ENCODE measurements at places on chromosomes 12 and 14.

DNA sequence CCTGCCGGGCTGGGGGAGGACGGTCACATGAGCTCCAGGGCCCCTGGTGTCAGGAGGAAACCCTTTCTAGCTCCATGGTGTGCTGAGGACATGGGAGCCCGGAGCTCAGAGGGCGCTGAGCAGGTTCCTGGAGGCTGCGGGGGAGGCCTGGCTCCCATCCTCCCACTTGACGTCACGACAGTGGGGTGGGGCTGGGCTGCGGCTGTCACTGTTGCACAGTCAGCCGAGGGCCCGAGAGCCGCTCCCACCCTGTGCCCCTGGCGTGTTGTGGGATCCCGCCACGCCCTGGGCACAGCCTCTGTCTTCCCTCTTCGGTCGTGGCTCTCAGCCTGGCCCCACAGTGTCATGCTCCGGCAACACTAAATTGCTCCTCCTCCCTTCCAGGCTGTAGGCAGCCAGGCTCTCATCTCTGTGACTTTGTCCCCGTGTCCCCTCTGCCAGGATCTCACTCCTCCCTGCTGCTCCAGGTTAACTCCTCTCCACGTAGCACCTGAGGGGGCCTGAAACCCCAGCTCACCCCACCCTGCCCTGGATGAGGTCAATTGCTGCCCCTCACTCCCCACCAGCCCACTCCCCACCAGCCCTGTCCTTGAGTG lies 33.0 kb downstream of the BEGAIN start:
- DNase-seq = no peak

DNA sequence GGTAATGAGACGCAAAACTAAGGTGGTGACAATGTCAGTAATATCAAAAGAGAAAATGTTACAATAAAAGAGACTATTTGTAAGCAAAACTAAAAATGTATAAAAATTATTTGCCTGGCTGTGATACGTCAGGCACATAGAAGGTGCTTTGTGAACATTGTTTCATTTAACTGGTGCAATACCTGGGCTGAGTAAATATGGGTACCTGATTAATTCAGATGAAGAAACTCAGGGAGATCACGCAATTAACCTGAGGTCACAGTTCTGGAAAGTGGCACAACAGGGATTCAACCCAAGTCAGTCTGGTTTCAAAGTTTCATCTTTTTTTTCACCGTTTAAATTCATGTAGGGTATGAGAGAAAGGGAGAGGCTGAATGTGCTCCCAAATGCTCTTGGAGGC lies 71.0 kb upstream of the KRAS start:
- no peak for DNase-seq

DNA sequence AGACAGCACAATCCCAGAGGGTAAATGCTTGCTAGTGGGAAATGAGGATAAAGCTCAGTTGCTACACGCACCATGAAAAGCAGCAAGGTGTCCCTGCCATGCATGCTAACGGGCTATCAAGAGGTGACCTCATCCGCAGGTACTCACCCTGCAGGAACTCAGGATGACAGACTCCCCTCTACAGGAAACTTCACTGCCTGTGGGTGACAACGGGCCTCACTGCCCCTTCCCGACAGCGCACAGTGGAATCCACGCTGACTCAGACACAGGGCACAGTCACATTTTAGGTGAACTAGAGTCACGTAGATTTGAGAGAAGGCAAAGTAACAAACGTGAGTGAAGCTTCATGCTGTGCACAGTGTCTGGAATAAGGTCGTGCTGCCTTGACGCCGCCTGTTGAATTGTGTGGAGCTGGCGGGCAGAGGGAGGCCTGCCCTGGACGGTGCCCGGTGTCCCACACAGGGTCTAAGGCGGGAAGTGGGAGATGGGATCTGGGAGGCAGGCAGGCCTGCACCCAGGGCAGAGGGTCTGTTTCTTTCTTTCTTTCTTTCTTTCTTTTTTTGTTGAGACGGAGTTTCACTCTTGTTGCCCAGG lies 331.8 kb downstream of the TMEM132D start:
- DNase-seq = no peak

GRCh38 chr14:64082837-64083236 lies 211.3 kb downstream of the ESR2 start:
- DNase-seq = no peak

GRCh38 chr12:98456576-98457573 lies 58.5 kb upstream of the TMPO start:
- no peak for DNase-seq

DNA sequence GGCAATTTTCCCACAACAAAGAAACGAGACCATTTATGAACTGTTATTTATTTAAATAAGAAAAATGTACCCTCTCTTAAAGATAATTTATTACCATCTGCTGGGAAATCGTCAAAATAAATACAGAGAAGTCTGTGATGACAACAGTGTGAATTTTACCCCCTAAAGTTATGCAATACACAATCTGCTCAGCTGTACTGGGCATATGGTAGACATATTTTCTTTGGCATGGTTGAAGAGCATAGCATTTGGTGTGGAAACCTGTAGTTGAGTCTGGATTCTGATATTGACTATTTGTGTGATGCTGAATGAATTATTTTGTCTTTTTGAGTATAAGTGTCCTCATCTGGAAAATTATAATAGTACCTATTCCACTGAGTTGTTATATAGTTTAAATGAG lies 60.0 kb downstream of the CFAP54 start:
- no peak for DNase-seq

DNA sequence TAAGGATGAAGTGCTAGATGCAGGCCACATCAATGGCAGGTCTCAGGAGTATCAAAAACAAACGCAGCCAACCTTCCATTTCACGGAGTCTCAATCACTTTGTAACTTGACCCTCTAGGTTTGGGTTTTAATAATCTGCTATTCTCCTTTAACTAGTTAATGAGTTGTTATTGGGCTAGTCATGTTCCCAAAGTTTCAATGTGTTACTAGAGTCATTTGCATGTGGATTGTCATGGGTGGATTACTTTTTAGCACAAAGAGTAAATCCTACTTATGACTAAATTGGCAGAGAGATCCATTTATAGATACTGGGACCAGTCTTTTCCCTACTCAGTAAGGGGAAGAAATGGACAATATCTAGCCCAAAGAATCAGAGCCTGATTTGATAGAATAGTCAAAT lies 151.0 kb downstream of the BCAT1 start:
- no peak for DNase-seq

DNA sequence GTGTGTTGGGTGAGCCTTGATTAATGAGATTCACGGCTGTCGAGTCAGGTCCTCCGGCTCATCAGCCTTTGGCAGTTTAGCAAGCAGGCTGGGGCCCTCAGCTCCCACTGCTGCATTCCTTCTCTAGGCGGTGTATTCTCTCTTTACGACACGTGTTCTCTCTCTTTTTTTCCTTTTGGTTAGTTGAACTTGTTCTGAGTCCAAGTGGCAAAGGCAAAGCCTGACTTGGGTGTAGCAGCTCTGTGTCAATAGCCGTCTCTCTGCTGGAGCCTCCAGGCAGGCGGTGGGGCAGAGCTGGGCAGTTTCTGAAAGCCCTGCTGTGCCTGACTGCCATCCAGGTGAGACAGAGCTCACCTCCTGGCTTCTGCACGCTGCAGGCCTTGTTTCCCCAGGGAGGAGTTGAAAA lies 46.6 kb downstream of the SUSD6 start:
- DNase-seq = peak; percentile 65

DNA sequence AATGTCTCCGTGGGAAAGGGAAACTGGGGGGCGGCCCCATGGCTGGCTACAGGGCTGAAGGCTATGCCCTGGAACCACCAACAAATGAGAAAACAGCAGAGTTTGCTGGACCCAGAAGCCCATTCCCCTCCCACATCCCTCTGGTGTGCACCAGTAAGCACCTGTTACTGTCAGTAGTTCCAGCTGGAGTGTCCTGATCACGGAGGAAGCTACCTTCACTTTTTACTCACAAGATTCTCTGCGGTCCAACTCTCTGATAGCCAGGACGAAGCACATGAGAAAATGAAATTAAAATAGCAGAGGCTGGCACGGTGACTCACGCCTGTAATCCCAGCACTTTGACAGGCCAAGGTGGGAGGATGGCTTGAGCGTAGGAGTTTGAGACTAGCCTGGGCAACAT lies 22.7 kb upstream of the MEG3 start:
- no peak for DNase-seq

- peak; percentile 68 for DNase-seq
Observed at GRCh38 chr12:13941258-13942249, 39.8 kb downstream of the GRIN2B start.

DNA sequence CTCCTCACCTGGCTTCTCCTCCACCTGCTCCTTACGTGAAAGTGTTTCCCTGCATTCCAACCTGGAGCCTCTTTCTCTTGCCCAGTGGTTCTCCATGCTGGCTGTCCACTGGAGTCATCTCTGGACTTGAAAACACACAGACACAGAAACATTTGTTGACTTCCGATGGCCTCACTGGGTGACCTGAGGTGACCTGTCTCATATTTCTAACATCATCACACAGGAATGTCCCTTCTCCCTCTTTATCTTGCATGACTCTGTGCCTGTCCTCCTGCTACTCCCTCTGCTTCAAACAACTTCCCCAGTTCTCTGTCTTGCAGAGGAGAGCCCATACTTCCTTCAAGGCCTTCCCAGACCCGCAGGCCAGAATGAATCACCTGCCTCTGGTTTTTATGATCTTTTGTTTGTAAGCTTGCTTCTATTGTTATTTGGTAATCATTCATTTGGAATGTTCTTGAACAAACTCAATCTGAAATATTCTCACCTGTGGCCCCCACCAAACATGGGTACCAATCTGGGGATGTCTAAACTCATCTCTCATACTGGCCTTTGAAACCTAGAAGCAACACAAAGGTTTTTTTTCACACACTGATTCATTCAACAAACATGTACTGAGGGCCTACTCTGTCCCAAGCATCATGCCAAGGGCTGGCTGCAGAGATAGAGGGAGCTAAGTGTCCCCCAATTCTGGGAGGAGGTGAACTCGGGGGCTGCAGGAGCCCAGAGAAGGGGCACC lies 9.7 kb upstream of the RIN3 start:
- no peak for DNase-seq

DNA sequence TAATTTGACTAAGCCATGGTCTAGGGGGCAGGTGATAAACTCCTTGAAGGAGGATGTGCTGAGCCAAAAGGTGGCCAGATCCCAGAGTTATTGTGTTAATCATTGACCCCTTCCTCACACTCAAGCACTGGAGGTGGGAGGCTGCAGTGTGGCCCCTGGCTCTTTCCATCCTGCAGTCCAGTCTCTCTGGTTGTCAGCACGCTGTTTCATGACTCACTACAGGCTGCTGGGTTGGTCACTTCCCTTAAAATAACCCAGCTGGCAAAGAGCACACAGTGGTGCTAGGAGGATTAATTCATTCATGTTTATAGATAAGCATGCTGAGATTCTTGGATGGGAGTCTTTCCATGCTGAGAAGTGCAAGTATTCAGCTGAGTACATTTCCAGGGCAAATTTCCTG lies 228.9 kb downstream of the ANO2 start:
- DNase-seq = no peak

GRCh38 chr12:126668538-126668937 lies 1598.4 kb upstream of the TMEM132C start:
- DNase-seq = no peak

DNA sequence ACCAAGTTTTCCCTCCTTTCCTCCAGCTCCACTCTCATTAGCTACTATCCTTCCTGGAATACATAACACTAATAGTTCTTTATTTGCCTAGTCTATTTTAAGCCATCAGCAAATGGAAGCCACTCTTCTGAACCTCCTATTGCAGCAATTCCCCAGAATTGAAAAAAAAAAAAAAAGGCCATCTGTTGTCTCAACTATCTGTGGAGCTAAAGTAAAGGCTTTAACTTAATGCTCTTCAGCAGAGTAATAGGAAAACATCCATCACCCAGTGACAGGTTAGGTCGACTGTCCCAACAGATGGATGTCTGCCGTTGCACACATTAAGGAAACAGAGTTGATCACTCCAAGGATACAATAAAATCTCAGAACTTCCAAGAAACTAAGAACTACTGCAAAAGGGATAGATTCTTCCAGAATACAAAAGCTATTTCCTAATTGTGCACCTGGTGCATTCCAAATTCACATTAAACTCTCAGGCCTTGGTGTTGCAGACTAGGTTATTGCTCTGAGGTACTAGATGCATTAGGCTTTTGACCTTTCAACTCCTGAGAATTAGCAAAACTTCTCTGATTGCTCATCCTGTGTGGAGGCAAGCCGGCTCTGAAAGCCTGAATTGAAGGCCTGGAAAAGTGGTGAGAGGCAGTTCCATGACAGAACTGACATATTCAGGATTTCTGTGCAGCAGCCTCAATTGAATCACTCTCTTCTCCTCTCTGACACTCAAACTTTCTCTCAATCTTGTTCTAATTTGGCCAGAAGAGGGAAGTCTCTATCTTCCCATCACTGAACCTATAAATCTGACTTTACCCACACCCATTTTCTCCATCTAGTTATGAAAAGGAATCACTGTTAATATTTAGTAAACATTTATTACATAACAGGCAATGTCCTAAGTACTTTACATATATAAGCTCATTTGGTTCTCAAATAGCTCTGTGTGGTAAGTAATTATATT lies 238.4 kb upstream of the HMGA2 start:
- no peak for DNase-seq

GRCh38 chr14:77573964-77574363 lies 42.5 kb downstream of the SPTLC2 start:
- no peak for DNase-seq

DNA sequence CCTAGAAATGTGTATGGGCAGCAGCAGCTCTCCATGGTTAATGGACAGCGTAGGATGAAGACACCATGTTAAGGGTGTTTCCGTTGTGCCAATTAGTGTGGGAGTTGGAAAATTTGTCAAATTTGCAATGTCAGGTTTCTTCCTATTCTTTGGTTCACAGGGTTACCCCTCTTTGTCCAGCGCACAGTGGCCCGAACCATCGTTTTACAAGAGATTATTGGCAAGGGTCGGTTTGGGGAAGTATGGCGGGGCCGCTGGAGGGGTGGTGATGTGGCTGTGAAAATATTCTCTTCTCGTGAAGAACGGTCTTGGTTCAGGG lies 26.0 kb upstream of the TAMALIN start:
- DNase-seq = no peak

DNA sequence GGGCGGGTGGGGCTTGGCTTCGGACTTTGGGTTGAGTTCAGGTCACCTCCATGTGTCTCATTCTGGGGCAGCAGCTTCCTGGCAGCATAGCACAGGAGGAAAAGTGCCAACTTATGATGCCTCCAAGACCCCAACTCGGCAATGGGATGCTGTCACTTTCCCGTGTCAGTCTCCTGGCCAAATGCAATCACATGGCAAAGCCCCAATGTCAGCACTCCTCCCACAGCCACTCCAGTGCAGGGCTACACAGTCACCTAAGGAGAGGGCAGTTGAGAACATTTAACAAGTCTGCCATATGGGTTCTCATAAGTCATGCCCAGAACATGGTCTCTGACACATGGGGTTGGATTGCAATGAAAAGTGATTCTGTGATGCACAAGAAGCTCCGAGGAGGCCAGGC lies 26.7 kb downstream of the ELK3 start:
- DNase-seq = no peak

All from COR-L47 (cell line).